ENCODE measurements at places on chromosomes 3 and 15.

- DNase-seq = no peak
These were observed 25.2 kb downstream of the ITGB5 start for GRCh38 chr3:124862006-124862405.

DNA sequence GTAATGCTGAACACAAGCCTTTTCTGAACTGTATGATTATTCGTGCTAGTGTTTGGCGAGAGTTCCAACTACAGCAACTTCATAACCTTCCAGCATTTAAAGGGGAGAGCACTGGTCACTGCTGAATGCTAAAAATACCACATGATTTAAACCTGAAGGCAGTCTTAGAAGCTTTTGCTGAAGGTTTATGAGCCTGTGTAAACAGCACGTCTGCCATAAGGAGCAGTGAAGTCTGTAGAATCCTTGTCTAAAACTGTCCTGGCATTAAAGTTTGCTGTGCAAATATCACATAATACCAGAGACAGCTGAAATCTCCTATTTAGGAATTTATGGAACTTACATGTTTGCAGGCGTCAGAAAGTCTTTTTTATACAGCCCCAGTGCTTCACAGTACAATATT is 5.9 kb downstream of the SATB1 start:
- DNase-seq = no peak

DNA sequence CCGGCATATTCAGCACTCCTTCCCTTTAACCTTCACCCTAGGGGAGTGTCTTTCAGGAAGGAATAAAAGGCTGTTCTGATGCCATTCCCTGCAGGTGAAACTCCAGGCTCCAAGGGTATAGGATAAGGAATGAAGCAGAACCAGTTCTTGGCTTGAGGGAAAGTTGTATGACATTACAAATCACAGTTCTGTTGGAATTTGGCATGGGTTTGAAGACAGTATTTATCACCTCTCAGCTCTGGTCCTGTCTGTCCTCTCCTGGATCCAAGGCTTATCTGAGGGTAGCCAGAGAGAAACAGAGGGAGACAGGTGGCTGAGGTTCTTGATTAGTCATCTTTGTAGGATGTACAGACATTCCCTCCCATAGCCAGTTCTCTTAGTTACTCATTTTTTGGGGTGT is 37.1 kb downstream of the RAB11A start:
- DNase-seq = no peak

DNA sequence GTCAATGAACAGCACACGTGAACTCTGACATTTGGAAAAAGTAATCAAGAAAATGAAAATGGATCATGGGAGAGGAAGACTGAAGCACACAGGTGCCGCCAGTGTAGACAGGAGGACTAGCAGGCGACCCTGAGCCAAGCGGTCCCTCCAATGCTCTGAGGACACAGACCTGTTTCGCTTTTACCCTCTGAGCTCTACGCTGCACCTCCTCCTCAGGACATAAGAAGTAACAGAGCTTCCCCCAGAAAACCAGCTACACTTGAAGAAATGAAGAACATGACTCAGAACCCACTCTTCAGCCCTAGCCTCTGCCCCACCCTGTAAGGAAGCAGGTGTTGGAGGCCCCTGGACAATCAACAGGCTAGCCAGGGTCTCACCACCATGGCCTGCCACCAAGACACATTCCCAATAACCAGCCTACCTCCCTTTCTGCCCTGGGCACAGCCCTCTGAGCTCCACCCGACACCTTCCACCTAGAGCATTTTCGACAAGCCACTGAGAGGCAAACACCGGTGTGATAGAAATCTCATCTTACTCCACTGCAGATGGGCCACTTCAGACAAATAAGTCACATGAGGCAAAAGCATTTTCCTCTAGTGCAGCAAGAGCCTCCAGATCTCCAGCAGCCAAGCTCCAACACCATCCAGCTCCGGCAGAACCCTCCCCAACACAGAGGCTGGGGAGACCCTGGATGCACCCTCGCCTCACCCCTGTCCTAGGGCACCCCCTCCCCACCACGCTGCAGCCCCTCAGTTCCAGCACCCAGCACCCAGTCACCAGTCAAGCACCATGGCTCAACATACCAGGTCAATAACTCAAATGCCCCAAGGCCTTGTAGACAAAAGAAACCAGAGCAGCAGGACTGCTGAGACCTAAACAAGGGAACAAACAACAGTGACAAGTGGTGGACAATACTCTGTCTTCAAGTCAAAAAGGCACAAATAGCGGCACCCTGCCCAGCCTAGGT is 11.4 kb downstream of the FAM174B start:
- DNase-seq = no peak

GRCh38 chr3:53402326-53402725 is 55.0 kb upstream of the DCP1A start:
- DNase-seq = no peak

DNA sequence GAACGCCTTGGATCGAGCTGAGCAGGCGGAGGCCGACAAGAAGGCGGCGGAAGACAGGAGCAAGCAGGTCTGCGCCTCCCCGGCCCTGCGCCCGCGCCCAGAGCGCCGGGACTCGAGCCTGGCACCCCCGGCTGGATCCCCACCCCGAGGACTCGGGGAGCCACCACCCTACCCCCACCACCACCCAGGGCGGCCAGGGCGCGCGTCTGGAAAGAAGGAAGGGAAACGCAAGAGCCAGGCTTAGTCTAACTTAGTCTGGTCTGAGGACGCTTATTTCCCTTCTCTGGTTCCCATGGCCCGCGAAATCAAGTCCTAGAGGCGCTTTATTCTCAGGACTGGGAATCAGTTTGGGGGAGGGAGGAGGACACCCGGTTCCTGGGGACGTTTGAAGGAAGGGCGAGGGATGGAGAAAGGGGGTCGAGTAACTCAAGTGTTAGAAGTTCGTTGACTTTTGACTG is 359 bp downstream of the TPM1 start:
- DNase-seq = no peak

- no peak for DNase-seq
These were observed 170.2 kb upstream of the NR2F2 start for GRCh38 chr15:96160269-96160668.

DNA sequence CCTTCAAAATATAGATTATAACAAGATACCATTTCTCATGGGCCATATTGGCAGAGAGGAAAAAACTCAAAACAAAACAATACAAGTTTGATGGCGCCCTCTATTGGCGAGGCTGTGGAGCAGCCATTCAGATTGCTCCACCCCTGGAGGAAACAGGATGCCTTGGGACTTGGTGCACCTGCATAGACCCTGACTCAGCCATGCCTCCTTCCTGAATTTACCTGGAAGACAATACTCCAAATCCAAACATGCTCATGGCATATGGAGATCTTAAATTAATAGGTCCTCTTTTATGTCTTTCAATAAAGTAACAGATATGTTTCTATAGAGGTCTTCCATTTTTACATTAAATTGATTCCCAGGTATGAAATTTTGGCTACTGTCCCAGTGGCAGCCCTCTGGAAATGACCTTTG is 90.0 kb downstream of the APBA2 start:
- no peak for DNase-seq

DNA sequence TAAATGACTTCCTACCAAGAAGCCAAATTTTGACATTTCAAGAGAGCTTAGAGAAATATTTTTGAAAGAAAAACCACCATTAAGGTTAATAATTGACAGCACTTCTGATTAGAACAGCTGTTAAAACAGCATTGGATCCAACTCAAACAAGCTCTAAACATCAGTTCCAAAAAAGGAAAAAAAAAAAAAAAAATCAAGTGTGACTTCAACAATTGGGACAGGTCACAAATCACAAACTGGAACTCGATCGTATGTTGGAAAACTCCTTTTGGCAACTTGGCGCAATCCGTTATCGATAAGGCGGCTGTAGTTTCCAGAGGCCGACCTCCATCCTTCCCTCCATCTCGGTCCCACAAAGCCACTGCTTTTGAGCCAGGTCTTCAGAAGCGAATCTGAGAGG is 17.8 kb downstream of the TLE3 start:
- DNase-seq = no peak

GRCh38 chr3:147615035-147615434 is 205.9 kb downstream of the ZIC1 start:
- no peak for DNase-seq

GRCh38 chr3:99808163-99808794 is 9.4 kb upstream of the CMSS1 start:
- peak; percentile 61 for DNase-seq
